T follicular helper cell (primary cell): ENCODE measurements at places on chromosomes 2 and 18.

DNA sequence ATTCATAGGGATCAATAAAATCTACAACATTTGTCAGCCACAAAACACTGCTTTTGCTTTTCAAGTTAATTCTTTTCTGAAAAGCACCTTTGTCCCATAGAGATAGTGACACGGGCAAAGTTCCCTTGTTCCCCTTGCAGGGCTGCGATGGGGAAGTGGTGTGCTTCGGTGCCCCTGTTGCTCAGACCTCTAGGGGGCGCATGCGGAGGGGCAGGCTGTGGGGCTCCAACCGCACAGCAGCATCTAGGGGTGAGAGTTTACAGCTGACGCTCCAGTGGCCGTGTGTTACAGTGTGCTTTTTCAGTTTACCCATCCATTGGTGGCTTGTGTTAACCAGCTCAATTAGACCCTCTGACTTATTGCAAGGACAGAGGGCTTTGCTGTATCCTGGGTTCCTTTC, 1432.2 kb upstream of the ACVR2A start:
- no peak for DNase-seq

- no peak for DNase-seq
Observed at GRCh38 chr2:121001641-121002040, 266.0 kb downstream of the GLI2 start.

DNA sequence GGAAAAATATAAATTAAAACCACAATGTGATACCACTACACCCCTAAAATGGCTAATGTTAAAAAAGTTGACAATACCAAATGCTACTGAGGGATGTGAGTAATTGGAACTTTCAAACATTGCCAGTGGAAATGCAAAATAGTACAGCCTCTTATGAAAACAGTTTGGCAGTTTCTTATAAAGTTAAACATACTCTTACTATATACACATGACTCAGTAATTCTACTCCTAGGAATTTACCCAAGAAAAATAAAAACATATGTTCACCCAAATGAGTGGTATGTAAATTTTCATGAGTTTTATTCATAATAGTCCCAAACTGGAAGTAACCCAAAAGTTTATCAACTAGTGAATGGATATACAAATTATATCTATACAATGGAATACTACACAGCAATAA, 228.0 kb downstream of the CYP26B1 start:
- no peak for DNase-seq

GRCh38 chr2:47402805-47403608, at the start of gene MSH2:
Gene MSH2 (plus strand): TSS chr2:47403156. CDS start chr2:47403192, 36 bp downstream.
- DNase-seq = peak; percentile 86

GRCh38 chr2:98959810-98960507, 23.9 kb upstream of the CRACDL start:
- DNase-seq = no peak

GRCh38 chr2:12716032-12716281, 779 bp upstream of the TRIB2 start:
- DNase-seq = peak; percentile 81

DNA sequence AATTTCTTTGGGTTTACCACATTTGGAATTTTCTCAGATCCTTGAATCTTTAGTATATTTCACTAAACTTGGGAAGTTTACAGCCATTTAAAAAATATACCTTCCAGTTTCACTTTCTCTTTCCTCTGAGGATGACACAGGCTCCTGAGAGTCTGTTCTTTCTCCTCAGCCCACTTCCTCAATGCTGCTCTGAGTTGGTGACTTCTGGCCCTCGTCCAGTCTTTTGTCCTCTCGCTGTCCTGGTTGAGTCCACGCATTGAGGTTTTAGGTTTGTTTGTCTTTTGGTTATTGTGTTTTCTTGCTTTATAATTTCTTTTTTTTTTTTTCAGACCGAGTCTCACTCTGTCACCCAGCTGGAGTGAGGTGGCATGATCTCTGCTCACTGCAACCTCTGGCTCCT, 40.7 kb upstream of the GALR1 start:
- no peak for DNase-seq

DNA sequence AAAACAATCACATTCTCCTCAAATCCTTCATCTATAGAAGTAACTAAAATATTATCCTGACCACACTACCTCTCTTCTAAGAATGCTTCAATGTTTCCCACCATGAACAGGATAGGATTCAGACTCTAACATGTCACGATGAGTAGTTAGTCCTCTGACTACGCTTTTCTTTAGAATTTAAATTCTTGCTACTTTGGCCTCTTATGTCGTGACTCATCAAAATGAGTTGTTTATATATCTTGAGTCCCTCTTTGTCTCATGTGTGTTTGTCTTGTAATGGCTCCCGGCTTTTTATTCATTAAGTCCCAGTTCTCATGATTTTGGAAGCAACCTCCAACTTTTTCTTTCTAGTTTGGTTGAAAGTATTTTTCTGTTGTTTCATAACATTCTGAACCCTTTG, 1289.2 kb downstream of the DSC3 start:
- DNase-seq = no peak

- DNase-seq = no peak
Observed at GRCh38 chr18:62664414-62664813, 50.9 kb upstream of the PHLPP1 start.

DNA sequence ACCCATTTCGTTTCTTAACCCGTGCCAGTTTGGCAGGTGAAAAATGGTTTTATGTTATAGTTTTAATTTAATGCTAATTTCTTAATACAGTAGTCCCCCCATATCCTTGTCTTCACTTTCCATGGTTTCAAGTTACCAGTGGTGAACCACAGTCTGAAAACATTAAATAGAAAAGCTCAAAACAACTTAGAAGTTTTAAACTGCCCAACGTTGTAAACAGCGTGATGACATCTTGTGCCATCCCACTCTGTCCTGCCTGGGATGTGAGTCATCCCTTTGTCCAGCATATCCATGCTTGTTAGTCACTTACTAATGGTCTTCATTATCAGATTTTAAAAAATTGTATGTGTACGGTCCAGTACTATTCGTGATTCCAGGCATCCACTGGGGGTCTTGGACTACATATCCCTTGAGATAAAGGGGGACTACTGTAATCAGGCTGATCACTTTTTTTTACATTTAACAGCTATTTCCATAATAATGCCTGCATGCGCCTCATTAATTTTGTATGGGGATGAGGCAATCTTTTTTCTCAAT, 31.9 kb downstream of the SLC66A3 start:
- no peak for DNase-seq

DNA sequence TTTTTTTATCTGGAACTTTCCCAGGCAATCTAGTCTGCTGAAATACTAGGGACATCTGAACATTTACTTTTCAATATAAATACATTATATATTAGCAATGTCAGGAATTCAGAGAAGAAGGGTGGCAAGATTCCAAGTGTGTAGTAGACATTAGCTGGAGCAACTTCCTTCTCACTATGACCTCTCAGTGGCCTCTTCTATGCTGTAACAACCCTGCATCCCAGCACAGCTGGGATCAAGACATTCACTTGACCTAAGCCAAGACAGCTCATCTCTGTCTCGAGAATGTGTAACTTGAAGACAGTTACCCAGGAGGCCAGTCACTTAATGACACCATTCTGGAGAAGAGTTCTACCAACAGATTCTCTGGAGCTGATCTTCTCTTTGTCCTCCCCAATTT, 61.7 kb upstream of the RALBP1 start:
- no peak for DNase-seq

DNA sequence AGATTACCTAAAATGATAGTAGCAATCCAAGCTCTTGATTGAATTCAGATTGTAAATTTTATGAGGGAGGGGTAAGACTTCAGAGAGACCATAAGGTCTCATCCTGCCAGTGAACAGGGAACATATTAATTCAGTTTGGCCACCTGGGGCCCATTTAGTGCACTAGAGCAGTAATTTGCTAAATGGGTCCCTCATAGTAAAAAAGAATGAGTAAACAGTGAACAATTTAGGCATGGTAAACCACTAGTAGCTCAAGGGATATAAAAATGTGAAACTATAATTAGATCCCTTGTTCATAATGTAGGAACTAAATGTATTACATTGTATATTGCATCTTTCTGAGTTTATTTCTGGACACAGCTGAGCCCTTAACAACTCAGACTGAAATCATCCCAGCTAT, 4.9 kb upstream of the PHLPP1 start:
- DNase-seq = no peak

GRCh38 chr2:207950063-207950760, 75.1 kb downstream of the PLEKHM3 start:
- no peak for DNase-seq

DNA sequence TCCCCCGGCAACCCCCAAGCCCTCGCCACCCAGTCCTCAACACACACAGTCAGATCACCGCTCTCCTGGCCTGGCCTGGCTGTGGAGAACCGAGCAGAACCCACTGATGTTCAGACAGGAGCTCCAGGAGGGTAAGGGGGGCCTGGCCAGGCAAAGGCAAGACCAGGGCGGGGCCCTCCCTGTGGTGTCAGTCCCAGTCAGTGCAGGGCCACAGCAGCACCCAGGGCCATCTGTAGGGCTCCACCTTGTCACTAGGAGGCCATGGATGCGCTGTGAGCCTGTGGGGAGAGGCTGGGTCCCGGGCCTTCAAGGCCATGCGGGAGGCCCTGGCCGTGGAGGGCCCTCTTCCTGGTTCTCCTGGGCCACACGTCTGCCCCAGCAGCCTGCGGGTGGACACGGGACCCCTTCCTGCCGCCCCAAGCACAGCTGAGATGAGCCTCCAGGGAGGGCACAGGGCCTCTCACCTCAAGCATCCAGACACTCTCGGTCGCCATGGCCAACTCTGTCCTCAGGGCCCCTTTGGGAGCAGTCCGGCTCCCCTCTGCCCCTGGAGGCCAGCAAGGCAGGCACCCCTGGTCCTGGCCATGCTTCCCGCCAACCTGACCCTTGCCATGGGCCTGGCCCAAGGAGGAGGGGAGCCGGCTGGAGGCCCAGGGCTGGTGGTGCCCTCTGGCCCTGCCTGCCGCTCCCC, 2.0 kb downstream of the ANO7 start:
- DNase-seq = no peak

- no peak for DNase-seq
Observed at GRCh38 chr2:15832030-15832709, 108.2 kb upstream of the MYCN start.

- no peak for DNase-seq
Observed at GRCh38 chr2:73176205-73176880, 26.0 kb upstream of the NOTO start.

DNA sequence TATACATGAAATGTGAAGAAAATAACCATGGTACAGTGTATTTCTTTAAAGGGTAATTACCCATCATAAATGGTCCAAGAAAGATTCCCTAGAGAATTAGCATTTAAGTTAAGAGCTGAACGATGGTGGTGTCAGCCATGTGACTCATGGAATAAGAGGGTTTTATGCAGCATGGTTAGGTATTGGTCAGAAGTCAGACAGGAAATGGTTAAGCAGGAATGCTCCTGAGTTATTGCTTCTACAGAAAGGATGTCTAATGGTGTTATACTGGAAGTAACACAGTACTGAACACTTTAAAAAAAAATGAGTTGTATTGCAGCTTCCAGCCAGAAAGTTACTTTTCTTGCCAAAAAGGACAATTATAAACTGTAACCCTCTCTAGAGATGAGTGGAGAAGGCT, 72.7 kb upstream of the UBE2E3 start:
- no peak for DNase-seq

- no peak for DNase-seq
Observed at GRCh38 chr18:356778-357177, 88.9 kb upstream of the THOC1 start.
